Left colon (tissue), 2 donors: ENCODE measurements at places on chromosomes 5 and 9.

DNA sequence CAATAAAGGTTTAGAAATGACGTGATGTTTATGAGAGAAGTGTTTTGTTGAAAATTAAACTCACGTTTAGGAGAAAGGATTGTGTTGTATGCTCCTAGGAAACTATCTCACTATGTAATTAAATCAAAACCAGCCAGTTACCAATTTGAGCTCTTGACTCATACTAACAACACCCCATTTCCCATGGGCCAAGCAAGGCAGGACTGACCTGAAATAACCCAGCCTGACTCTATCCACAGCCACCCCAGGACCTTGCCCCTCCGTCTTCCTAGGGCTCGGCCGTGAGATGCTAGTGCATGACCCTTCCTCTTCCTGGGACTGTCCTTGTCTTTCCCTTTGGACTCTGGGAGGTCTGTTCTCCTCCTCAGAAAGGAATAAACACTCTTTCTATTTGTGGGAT is 16.4 kb downstream of the TLR4 start:
- peak; percentile 23 for DNase-seq

- no peak for DNase-seq
Observed at GRCh38 chr5:100846772-100847171, 56.3 kb downstream of the ST8SIA4 start.

DNA sequence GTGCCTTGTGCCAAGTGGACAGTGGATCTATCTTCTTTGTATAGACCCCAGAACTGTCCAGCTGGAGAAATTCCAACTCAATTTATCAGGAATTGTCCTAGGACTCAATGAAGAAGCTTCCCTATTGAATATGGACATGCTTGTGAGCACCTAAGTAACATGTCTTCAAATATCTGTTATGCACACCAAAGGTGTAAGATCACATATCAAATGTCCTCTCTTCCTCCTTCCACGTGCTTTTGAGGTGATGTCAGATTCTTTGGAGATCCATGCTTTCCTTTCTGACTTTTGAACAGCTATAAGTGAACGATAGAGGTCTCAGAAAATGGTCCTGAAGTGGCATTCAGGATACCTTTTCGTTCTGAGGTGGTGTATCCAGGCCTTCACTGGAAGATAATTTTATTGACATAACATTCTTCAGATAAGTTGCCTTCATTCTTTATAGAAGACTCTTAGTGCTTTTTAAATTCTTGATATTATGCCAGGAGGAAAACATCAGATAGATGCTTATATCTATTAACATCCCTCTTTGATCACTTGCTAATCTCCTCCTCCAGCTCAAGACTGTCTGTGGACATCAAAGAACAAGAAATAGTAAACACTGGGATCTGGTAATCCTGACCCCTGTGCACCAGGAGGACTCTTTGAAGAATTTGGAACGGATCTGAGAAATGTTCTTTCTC is 246.4 kb downstream of the SMARCA2 start:
- no peak for DNase-seq

GRCh38 chr9:134349936-134350335 is 23.7 kb downstream of the RXRA start:
- no peak for DNase-seq

GRCh38 chr5:138668451-138669380 is 84.5 kb upstream of the CTNNA1 start:
- no peak for DNase-seq

- DNase-seq, result peak; percentile 39
Observed at GRCh38 chr9:83047839-83048775, 14.8 kb downstream of the RASEF start.

DNA sequence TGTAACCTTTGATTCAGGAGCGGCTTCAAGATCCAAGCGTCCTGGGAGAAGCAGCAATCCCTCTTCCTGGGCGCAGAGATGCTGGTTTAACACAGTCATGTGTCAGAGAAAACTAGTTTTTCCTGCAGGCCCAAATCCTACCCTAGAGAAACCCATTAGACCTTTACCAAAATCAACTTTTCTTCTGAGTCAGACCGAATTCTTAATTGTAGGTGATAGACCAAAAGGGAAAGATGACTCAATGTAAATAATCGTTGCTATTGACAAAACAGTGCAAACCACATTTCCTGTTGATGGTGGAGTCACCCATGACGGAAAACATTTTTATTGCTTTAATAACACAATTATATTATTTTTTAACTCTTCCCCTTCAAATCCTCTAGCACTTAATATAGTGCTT is 40.1 kb downstream of the SLC1A1 start:
- DNase-seq, result no peak

- no peak for DNase-seq
Observed at GRCh38 chr5:298737-299125, 22.8 kb upstream of the AHRR start.

GRCh38 chr5:130715541-130715940 is 449.5 kb downstream of the HINT1 start:
- DNase-seq, result no peak

GRCh38 chr5:533243-533954 is 9.2 kb upstream of the SLC9A3 start:
- no peak for DNase-seq

DNA sequence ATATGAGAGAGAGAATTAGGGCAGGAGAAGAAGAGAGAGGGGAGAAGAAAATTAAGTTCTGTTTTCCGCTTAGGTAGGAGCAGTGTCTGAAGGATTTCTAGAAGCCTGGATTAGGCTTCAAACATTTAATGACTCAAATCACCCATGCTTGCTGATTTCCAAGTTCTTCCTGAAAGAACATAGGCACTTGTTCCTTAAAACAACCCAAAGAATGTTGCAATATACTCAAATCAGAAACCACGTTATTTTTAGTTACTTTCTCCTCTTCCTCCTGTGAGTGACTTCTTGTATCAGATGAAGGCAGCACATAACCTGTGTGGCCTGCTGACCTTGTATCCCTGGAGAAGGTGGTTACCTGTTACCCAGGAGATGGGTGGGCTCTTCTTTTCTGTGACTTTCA is 351.5 kb upstream of the KLF4 start:
- no peak for DNase-seq

- no peak for DNase-seq
Observed at GRCh38 chr5:127111112-127111511, 37.8 kb upstream of the C5orf63 start.

DNA sequence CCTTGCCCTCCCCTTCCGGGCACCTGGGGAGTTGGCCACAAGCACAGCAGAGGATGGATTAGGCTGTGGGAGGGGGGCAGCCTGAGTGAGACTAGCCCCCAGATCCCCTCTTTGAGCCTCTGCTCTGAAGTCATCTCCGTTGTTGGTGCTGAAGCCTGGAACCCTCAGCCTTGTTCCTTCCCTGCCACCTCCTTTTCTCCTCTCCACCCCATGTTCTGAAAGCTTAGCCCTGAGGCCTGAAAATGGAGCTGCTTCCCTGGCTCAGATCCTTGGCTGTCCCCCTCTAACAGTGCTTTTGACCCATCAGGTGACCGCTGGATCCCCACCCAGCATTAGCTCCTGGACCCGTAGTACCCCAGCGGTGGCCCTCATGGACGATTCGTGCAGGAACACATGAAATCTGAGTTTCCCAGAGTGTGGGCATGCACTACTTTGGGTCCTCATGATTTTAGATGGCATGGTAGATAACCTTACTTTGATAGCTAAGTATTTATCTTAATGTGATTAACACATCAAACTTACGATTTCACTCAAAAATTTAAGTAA is 21.6 kb upstream of the ANGPTL2 start:
- DNase-seq, result no peak

DNA sequence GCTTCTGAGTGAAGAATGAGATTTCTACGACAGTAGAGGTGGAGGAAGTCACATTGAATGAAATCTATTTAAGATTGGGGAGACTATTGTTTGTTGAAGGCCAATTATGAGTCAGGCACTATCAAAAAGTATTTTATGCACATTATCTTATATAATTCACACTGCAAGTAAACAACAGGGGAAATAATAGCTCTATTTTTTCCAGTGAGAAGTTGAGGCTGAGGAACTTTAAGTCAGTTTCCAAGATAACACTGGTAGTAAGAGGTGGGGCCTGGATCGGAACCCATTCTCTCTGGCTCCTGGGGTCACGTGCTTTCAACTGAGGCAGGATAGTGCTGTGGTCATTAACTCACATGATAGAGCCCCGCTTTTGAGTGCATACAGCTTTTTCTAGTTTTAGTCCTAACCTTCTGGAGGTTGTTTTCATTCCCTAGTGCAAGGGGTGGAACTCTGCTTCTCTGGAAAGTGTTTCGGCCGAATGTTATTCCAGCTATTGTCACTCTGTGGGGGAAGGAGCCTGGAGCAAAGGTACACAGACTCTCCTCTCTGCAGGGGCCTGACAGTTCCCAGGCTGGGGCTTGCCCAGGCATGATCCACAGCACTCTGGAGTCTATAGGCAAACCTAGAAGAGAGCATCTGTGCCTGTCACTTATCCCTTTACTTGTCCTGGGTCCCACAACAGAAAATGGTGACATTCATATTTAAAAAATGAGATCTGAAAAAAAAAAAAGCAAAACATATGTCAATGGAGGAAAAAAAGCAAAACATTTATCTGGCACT is 352.4 kb upstream of the ACTBL2 start:
- DNase-seq, result no peak

GRCh38 chr9:126874546-126875314 is 14.3 kb downstream of the ZBTB34 start:
- no peak for DNase-seq

DNA sequence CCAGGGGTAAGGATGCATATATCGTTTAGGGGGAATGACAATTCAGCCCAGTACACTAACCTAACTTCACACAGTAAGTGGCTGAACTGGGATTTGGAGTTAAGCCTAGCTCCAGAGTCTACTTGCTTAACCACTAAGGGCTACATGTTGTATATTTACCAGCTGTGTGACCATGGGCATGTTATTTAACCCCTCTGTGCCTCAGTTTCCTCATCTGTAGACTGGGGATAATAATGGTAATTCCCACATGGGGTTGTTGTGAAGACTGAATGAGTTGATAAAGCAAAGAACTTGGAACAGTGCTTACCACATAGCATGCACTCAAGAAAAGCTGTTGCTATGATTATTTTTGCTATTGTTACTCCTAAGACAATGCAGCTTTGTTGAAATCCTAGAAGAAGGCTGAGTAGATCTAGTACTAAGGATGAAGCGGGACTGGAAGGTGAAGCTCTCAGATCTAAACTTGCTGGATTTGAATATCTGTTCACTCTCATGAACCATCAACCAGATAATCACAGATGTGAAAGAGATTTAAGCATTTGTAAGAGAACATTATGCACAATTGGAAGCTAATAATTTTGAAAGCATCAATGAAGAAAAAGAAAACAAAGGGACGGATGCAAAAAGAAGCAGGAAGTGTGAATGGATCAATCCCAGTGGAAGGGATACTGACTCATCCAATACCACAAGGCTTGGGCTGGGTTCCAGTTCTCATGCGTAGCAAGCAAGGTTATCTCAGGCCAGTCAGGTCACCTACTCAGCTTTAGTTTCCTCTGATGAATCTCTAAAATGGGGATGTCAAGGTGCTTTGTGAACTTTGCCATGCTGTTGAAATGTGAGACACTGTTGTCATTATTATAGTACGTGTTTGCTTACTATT is 78.5 kb upstream of the TBC1D2 start:
- no peak for DNase-seq

- DNase-seq, result no peak
Observed at GRCh38 chr9:6408320-6408719, 4.7 kb upstream of the UHRF2 start.

- DNase-seq, result no peak
Observed at GRCh38 chr5:71573591-71573990, 13.5 kb upstream of the MCCC2 start.

DNA sequence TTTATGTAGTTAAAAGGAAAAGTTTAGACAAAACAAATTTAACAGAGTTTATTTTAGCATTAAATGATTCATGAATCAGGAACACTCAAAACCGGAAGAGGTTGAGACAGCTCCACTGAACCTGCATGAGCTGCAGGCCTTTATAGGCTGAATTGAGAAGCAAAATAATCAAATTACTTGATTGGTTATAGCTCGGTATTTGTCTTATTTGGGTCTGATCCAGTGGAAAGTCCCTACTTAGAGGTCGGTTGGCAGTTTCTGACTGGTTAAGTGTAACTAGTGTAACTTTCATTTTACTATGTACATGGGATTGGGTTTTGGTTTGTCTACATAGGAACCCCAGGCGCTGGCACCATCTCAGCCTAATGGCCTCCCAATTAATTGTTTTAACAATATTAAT is 74.1 kb upstream of the PIK3R1 start:
- DNase-seq, result no peak

DNA sequence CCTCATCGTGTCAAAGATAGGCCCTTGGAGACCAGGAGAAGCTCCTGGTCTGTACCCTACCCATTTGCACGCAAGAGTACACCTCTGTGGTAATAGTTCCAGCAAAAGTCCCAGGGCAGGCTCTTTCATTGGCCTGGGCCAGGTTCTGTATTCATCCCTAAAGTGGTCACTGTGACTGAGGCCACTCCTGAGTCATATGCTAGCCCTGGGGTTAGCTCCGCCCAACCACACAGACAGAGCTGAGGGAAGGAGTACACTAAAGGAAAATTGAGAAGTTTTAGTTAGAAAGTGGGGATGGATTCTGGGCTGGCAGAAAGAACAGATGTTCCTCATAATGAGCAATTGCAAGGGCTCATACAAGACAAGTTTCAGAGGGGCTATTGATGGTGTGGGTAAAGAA is 206.7 kb downstream of the ARHGAP26 start:
- no peak for DNase-seq

- DNase-seq, result no peak
Observed at GRCh38 chr9:112493393-112494137, 6.9 kb downstream of the KIAA1958 start.

DNA sequence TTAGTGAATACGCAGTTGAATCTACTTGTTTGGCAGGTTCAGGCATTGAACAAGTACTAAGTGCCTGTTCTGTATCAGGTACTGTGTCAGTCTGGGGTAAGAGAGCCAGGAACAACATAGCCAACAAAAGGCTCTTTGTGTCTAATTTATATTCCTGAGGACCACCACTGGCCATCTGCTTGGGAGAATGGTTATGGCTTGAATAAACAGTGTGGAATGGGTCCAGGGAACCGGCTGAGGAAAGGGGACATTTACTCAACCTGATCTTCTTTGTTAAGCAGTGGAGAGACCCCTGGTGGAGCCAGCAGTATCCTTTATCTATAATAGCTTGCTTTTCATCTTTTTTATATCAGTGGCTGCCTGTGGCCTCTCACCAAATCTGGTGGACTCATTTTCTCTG is 38.6 kb downstream of the EXOSC2 start:
- no peak for DNase-seq

GRCh38 chr9:110076894-110077725 is 130.8 kb downstream of the C9orf152 start:
- no peak for DNase-seq

- peak; percentile 35 for DNase-seq
Observed at GRCh38 chr5:176529741-176530141, 7.5 kb downstream of the RNF44 start.
